Stimulated activated naive CD8-positive, alpha-beta T cell treated with anti-CD3 and anti-CD28 coated beads, Interleukin-15, amount 100 ng/mL, for 72 hours (primary cell): ENCODE measurements at places on chromosomes 1 and 21.

DNA sequence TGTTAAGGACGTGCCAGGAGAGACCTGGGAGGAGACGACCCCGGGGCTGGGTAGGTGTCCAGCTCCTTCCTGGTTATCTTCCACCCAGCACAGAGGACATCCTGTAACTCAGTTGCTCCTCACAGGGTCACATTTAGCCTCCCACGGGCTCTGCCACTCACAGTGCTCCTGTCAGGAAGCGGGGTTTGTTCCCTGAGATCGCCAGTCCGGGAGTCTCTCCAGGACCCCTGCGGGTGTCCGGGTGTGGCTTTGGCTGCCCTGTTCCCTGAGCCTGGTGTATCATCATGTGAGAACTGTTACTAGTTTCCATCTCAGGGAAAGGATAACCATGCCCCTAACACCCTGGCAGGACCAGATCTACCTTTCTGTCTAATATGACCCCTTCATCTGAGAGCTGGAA lies 158.2 kb upstream of the RUNX1 start:
- DNase-seq: no peak

DNA sequence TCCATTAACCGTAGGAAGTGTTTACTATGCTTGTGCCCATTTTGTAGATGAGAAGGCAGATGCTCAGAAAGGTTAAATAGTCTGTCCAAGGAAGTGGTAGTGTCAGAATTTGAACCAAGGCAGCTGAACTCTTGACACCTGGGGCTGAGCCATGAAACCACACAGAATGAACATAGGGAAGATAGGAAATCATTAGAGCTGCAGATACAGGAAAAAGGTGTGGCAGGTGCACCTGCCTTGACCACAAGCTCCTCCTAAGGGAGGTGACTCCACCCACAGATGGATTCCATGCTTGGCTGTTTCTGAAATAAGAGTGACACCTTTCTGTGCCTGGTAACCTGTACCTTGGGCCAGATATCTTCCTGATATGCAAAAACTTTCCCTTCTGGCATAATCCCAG lies 69.9 kb upstream of the IGSF21 start:
- no peak for DNase-seq

- DNase-seq: no peak
These were observed 2.2 kb upstream of the DNAJC28 start for GRCh38 chr21:33493756-33494155.

GRCh38 chr1:112778137-112778536 lies 63.0 kb upstream of the PPM1J start:
- no peak for DNase-seq

DNA sequence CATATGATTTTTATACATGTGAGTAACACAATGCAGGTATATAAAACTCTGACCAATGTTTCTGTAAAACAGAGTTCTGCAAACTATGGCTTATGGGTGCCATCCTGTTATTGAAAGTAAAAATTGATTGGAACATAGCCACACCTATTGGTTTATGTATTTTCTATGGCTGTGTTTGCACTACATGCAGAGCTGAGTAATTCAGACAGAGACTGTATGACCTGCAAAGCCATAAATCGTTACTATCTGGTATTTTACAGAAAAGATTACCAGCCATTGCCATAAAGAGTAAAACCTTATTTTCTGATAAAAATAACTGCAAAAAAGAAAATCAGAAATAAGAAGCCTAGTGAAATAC lies 13.1 kb downstream of the GBP1 start:
- no peak for DNase-seq
